ENCODE measurements at places on chromosomes 1 and 21.

GRCh38 chr21:45513741-45514310 is 28.4 kb downstream of the SLC19A1 start:
- no peak for DNase-seq

DNA sequence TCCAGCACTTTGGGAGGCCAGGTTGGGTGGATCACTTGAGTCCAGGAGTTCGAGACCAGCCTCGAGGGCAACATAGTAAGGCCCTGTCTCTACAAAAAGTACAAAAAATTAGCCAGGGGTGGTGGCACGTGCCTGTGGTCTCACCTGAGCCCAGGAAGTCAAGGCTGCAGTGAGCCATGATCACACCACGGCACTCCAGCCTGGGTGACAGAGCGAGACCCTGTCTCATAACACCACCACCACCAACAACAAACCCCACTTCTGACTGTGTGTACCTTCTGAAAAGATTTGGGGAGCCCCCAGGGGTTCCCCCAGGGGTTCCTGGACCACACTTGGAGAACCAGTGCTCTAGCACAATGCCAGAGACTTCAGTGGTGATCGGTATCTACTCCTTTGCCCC is 29.9 kb downstream of the NUAK2 start:
- DNase-seq = no peak

- no peak for DNase-seq
Observed at GRCh38 chr1:47680815-47681475, 243.1 kb downstream of the FOXD2 start.

GRCh38 chr21:33481314-33481943 is 1.7 kb upstream of the TMEM50B start:
- DNase-seq = no peak

DNA sequence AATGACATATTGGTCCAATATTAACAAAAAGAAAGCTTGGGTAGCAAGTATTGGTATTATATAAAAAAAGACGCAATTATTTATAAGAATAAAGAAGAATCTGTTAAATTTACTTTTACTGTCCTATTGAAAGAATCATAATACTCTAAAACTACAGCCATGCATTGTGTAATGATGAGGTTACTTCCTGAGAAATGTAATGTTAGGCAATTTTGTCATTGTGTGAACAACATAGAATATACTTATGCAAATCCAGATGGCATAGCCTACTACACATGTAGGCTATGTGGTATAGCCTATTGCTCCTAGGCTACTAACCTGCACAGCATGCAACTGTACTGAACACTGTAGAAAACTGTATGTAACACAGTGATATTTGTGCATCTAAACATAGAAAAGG is 121.2 kb upstream of the PTGFR start:
- no peak for DNase-seq

DNA sequence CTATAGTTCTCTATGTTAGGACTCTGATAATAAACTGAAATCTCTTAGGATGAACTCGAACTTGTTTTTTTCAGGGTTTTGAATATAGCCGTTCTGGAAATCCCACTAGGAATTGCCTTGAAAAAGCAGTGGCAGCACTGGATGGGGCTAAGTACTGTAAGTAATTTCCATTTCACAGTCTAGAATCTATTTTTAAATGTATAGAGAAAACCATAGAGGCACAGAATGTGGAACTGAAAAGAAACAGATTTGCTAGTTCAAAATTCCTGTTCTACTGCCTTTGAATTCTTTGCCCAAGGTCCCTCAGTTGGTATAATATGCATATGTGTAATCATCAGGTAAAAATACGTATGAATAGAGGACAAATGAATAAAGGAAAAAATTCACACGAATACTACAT is 4.8 kb downstream of the CTH start:
- DNase-seq = no peak

GRCh38 chr1:222931023-222931422 is 116.2 kb downstream of the DISP1 start:
- no peak for DNase-seq

DNA sequence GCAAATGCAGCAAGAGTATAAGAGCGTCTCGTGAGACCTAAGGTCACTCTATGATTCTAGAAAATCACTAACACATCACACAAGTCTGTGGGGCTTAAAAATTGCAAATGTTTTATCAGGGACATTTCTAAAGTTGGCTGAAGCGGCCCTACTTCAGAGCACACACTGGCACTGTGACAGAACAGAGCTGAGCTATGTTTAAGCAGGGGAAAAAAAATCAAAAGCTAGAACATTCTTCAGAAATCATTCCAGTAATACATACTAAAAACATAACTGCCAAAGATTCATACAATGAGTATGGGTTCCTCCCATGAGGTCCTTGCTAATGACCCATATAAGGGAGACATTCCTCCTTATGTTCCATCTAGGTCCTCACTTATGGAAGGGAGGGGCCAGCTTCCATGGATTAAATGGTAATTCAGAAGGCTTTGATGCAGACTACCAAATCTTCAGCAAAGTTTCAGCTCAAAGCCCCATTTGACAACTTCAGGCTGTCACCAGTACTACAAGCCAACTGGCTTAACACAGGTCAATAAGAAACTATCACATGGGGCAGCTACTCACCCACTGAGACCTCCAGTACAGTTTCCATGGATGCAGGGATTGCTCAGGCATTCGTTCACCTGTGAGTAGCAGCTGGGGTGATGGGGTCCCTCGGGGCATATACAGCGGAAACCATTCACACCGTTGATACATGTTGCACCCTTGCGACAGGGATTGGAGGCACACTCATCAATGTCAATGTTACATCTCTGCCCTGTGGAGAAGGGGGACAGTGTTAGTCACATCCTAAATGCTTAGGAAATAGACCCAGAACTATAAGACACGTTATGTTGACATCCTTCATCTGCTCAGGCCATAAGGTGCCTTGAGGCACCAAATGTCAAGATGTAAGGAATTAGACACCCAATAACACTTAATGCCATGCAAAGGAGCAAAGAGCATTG is 58.4 kb upstream of the ADAM30 start:
- no peak for DNase-seq

GRCh38 chr21:42025376-42026081 is 15.4 kb upstream of the ZBTB21 start:
- peak; percentile 42 for DNase-seq

- no peak for DNase-seq
Observed at GRCh38 chr1:39964552-39964951, 9.6 kb downstream of the MFSD2A start.

DNA sequence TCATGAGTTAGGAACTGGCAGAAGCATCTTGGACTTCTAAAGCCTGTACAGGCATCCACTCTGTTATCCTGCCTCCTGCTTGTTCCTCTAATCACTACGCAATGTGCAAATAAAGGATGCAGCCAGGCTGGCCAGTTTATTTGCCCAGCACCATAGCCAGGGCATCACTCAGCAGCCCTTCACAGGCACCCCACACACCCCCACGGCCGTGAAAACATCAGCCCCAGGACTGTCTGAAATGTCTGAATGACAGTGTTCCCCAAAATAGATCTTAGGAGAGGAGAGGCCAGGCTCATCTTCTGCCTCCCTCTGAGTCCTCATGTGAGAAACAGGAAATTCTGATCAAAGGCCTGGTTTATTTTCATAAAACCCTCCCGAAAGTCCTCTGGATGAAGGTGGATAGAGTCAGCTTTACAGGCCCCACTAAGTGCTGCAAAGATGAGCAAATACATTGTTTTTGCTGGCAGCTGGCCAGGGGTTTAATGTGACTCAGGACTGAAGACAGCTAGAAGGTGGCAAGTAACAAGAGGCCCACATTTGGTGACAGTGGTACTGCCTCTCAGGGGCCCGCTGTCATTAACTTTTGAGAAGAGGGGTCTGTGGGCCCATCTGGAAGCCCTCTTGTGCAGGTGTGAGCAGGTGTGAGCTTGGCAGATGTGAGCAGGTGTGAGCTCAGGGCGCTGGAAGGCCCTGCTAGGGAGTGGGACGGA is 32.9 kb downstream of the GRHL3 start:
- no peak for DNase-seq

DNA sequence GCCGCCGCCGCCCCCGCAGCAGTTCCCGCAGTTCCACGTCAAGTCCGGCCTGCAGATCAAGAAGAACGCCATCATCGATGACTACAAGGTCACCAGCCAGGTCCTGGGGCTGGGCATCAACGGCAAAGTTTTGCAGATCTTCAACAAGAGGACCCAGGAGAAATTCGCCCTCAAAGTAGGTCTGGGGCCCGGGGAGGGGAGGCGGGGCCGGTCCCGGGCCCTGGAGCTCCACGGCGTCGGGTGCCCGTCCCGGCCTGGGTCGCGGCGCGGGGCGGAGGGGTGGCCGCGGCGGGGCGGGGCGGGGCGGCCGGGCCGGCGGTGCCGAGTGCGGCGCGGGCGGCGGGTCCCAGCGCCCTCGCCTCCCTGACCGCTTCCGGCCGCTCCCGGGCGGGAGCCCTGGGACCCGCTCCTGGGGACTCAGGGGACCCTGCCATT is 646 bp downstream of the MAPKAPK2 start:
- DNase-seq = peak; percentile 35

DNA sequence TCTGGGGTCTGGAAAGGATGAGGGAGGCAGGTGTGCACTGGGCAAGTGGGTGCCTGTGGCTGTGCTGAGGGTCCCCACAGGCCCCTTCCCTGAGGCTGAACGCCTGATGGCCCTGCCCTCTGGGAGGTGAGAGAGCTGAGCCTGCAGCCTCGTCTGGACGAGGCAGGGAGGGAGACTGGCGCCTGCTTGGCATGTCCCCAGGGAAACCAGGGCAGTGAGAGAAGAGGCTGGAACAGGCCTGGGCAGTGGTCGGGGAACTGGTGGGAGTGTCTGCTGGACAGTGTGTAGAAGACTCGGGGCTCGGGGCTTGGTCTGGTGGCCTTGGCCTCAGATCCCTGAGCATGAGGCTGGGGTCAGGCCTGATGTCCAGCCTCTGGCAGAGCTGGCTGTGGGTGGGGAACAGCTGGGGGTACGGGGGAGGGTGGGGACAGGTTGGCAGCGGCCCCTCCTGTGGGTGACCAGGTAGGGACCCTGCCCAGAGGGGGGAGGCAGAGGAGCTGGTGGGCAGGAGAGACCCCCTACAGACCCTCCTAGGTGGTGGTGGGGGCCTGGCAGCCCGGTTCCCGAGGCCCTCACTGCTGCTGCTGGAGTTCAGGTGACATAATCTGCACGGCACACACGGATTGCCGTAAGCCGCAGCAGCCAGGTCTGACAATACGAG is 30.8 kb upstream of the PLCH2 start:
- no peak for DNase-seq

DNA sequence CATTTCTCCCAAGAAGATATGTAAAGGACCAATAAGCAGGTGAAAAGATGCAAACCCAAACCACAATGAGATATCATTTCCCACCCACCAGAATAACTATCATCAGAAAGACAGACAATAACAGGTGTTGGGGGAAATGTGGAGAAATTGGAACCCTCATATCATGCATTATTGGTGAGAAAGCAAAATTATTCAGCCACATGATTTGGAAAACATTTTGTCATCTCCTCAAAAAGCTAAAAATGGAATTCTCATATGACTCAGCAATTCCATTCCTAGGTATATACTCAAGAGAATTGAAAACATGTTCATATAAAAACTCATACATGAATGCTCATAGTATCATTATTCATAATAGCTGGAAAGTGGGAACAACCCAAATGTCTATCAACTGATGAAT is 25.1 kb upstream of the RNF186 start:
- peak; percentile 91 for DNase-seq

DNA sequence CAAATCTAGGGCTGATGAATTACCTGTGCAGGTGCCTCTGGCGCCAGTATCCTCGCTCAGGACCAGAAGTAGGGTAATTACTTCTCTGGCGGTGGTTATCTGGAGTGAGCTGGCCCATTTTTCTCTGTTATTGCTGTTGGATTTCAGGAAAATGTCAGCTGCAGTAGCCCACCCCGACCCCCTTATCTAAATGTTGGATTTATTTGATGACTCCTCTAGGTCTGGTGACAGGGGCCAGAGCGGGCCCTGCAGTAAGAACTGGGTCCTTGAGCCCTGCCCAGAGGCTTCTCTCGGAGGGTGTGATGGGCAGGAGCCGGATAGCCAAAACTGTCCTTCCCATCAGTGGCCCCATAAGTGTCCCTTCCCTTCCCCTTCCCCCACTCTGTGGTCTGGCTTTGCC is 384.3 kb downstream of the PTPRU start:
- no peak for DNase-seq

- no peak for DNase-seq
Observed at GRCh38 chr1:45998020-45998617, 134.3 kb downstream of the PIK3R3 start.

DNA sequence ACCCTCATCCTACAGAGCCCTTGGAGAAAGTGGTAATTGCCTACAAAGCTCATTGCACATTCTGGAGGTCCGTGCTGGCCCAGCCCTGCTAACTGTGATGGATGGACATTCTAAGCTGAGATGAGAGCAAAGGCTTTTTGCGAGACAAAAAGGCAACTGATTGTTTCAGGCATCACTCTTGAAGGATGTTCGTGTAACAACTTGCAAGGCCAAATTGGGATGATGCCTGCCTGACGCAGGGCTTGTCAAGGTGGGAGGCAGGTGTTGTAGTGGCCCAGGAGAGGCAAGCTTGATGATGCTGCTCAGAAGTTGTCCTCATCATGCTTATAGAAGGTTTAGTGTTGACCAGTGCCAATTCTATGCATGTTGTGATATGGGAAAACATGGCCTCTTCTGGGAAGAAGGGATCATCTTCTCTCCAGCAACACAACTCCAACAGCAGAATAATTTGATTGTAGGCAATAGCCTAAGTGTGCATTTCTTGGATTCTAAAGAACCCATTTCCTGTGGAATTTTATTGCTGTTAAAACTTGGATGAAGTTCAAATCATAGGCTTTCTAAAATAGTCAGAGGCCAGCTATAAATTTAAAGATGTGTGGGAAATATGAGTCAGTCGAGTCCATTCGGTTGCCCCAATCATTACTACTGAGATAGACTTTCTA is 102.5 kb upstream of the COA6 start:
- DNase-seq = no peak

DNA sequence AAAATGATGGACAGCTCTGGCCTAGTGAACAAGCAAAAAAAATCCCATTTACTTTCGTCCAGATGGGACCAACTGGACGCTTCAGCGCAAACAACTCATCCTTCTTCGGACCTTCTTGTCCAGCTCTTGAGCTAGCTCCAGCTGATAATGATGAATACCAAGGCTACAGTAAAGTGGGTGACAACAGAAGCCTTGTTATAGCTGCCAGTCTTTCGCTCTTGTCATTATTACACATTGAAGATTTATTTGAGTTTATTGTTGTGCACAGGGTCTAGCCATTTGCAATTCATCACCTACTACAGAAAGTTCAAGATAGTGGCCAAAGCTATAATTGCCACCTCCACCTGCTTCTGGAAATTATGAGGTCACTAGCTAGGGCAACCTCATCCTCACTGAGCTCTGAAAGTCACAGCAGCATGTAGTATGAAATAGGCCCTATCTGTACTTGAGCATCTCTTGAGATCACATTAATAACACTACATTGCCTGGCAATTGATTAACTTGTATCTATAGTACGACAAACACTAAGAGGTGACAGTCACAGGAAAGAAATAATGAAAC is 76.9 kb downstream of the GPATCH2 start:
- no peak for DNase-seq

DNA sequence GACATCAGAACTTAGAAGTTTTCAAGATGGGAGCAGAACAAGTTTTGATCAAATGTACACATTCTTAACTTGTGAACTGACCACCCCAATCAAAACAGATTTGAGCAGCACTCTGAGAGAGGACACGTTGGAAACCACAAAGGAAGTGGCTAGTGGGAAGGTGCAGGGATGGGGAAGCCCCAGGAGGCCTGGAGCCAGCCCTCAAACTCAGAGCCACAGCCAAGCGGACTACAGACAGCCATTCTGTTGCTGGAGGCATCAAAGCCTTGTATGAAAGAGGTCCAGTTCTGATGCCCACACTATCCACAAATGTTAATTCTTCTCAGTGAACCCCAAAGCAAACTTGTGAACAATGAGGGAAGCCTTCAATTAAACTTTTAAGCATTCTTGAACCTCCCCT is 143.6 kb upstream of the RAB4A start:
- peak; percentile 5 for DNase-seq

GRCh38 chr1:202858789-202859414 is 30.0 kb downstream of the RABIF start:
- no peak for DNase-seq
